Heart left ventricle (tissue), 16 donors: ENCODE measurements at places on chromosomes 5 and 9. TPM values are rescaled to one million over a fixed set of nuclear protein-coding genes. Genes with fewer than 3 reads are reported as not detected.

The PCDHB13 gene
- 3.9 TPM for total RNA-seq

DNA sequence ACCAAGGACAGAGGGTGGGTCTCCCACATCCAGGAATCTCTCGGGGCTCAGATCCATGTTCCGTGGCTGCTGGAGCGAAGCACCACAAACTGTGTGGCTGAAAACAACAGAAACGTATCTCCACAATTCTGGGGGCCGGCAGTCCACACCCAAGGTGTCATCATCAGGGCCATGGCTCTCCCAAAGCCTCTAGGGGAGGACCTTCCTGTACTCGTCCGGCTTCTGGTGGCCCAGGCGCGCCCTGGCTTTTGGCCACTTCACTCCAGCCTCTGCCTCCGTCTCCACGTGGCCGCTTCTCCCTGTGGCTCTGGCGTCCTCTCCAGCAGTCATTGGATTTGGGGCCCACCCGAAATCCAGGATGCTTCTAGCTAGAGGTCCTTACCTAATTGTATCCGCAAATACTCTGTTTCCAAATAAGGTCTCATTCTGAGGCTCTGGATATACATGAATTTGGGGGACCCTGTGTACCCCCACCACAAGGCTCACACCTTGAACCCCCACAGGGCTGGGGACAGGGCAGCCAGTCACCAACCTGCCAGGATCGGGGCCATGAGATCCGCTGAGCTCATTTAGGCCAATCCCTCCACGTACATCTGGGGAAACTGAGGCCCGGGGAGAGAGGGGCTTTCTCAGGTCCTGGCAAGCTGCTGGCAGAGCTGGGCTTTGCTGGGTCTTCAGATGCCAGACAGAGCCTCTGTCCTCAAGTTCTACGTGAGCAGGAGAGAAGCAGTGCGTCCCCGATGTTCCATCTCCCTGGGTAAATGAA, 158.2 kb downstream of the OLFM1 start:
- DNase-seq: peak; percentile 9

The AIF1L gene
- 50.5 TPM for total RNA-seq

The GMCL2 gene
- total RNA-seq: not detected

The TMEM171 gene
- total RNA-seq: not detected

The TUBB4B gene
- total RNA-seq: 419 TPM

- no peak for DNase-seq
Observed at GRCh38 chr5:78056901-78057514, 237.5 kb downstream of the AP3B1 start.

The TMEM161B gene
- total RNA-seq: 8.0 TPM

DNA sequence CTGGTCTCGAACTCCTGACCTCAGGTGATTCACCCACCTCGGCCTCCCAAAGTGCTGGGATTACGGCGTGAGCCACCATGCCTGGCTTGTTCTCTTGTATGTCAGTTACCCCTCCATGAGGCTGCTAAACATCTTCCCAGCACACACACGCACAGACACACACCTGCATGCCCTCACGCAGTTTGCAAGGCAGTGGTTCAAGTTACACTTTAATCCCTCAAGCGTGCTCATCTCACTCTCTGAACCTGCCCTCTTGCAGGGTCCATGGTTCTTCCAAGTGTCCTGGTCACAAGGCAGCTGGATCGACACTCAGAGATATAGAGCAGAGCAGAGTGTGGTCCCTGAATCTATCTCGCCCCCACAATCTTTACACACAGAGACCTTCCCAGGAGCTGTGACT, 34.1 kb upstream of the RUFY1 start:
- no peak for DNase-seq

DNA sequence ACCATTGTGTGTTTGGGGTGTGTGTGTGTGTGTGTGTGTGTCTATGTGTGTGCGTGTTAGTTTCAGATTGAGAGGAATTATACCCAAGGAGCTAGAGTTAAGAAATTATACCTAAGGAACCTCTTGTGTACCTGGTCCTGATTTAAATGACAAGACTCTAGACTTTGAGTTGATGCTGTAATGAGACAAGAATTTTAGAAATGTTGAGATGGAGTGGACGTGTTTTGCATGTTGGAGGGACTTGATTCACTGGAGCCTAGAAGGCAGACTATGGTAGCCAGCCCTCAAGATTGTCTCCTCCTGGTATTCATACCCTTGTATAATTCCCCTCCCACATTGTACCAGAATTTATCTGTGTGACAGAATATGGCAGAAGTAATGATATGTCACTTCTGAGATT, 52.4 kb upstream of the HSPB3 start:
- DNase-seq: no peak

The SV2C gene
- total RNA-seq: not detected

- DNase-seq: no peak
Observed at GRCh38 chr9:125477089-125477544, 215.5 kb downstream of the GAPVD1 start.
